KBM-7 (cell line): ENCODE measurements at places on chromosomes 5 and 9.

DNA sequence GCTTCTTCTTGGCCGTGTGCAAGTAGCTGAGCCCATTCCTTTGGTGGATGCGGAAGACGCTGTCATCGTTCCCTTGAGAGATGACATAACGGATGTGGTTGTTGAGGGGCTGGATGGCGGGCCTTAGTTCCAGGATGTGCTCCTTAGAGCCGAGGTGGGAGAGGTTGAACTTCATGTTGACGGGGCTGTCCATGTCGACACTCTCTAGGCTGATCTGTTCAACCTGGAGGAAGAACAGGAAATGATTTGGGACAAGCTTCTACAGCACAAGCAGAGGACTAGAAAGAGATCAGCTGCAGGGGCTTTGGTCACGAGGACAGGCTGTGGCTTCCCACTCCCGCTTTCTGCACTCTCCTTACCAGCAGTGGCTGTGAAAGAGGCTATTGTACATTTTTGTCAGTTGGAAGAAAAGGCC, 176.0 kb downstream of the SLC12A2 start:
- no peak for DNase-seq

DNA sequence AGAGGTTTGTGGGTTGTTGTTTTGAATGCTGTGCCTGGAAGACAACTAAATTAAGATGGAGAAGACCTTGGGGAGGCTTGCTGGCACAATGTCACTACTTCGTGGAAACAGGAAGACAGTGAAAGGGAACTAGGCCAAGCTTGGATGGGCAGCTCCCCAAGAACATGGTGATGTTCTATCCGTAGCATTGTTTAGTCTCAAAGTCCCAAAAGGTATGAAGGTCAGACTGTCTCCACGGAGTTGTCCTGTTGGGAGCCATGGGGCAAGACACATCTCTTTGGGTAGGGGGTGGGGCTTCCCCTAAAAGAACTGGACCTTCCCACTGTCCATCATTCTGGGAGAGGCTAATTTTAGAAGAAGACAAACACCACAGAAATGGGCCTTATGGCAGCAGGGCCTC, 140.5 kb downstream of the ENTREP1 start:
- no peak for DNase-seq

DNA sequence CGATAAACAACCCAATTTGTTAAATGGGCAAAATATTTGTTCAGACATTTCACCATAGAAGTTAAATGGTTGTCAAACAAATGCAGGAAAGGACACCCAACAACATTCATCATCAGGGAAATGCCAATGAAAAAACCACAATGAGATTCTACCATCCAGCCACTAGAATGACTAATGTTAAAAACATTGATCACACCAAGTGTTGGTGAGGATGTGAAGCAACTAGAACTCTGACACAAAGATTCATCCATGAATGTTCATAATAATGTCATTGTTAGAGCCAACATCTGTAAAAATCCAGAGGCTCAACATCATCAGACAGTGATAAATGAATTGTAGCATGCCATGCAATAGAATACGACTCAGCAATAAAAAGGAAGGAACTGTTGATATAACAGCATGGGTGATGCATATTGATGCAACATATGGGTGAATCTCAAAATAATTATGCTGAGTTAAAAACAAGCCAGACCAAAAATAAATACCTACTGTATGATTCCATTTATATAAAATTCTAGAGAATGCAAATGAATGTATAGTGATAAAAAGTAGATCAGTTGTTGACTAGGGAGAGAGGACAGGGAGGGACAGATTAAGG, 55.9 kb upstream of the UNC5A start:
- no peak for DNase-seq

GRCh38 chr9:14962193-14962882, 52.1 kb upstream of the FREM1 start:
- DNase-seq, result no peak

GRCh38 chr5:1726469-1726865, 73.2 kb downstream of the MRPL36 start:
- no peak for DNase-seq

DNA sequence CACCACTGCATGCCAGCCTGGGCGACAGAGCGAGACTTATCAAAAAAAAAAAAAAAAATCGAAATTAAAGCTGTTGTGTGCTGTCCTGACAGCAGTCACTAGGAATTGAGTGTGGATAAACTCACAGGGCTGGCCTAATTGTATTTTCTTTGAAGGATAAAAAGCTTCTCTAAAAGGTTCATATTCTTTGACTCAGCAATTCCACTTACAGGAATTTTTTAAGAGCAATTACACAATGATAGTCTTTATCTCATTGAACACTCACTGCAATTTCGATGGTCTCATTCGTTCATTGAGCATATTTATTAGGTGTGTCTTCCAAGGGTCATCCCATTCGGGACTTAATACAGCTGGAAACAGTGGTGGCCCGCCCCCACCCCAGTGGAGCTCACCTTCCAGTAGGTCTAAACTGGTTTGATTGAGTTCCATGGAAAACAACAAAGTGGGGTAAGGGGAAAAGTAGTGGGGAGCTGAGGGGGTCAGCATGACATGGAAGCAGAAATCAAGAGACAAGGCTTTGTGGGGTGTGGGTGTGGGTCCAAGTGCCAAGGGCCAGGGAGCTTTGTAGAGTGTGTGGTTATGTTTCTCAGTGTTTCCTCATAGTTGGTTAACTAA, 6.7 kb downstream of the CDK9 start:
- DNase-seq, result no peak

- DNase-seq, result no peak
Observed at GRCh38 chr9:81145331-81145963, 543.9 kb downstream of the TLE1 start.

- no peak for DNase-seq
Observed at GRCh38 chr5:13378091-13378490, 566.4 kb downstream of the DNAH5 start.

DNA sequence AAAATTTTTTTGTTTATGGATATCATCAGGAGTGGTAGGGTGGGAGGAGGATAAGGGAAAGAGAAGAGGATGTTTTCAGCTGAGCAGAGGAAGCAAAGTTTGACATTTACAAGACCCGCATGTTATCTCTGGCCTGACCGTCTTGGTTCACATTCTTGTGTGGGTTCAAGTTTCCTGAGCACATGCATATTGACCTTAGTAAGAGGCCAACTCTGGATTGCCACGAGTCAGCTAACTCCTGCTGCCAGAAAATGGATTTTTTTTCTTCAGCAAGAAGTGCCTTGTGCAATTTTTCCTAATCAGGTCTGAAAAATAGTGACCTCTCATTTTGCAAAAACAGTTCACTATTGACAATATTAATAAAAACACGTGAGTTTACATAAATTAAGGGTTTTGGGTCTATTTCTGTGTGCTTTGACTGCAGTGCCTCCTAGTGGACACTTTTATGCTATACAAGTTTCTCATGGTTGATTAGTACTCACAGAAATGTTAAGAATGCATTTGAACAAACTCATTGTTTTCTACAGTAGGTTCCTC, 27.1 kb upstream of the BASP1 start:
- DNase-seq, result peak; percentile 73

- no peak for DNase-seq
Observed at GRCh38 chr5:134397196-134397595, 14.5 kb downstream of the CDKN2AIPNL start.

GRCh38 chr5:144219869-144220268, 49.2 kb downstream of the KCTD16 start:
- no peak for DNase-seq

GRCh38 chr9:79213417-79214125, 358.2 kb upstream of the TLE4 start:
- no peak for DNase-seq

DNA sequence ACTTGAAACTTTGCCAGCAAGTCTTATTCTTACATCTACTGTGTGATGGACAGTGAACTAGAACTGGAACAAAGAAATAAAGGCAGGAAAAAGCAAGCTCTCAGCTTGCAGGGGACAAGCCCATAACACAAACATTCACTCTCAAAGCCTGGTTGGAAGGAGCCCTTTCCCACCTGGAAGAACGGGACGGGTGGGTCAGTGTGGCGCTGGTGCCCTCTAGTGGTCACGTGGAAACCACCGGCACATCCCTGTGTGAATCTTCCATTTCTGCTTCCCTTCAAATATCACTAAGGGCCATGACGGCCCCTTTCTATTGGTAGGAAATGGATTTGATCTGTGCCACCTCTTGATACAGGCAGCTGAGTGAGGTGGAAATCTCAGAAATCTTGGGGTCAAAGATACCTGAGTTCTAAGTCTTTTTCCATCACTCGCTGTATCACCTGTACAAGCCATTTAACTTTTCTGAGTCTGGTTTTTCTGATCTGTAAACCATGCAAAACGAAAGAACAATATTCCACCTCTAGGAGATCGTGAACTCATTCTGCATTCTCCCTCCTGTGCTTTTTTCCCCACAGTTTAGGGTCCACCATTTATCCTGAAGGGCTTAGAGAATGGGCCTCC, 211.6 kb downstream of the MSX2 start:
- peak; percentile 53 for DNase-seq

DNA sequence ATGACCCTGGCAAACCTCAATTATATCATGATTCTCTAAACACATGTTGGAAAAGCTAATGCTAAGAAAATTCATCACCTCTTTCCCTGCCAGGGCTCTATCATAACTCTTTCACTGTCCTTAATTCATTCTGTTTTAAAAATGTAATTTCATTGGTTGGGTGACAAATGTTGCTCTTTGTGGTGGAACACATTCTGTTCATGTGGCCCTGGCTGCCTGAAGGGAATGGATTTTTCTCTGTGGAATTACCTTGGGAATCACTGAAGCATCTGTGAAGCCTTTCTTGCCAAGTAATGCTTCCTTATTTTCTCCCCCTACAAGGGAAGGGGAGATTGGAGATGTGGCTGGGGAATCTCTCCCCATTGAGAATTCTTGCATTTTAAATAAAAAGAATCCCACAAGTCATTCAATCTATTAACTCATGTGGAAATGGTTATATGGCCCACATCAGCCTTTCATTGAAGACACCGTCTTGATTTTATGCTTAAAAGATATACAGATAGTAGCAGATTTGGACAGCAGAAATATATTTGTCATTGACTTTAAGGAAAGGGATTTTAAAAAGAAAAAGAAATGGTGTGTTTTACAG, 201.8 kb upstream of the NMUR2 start:
- no peak for DNase-seq

DNA sequence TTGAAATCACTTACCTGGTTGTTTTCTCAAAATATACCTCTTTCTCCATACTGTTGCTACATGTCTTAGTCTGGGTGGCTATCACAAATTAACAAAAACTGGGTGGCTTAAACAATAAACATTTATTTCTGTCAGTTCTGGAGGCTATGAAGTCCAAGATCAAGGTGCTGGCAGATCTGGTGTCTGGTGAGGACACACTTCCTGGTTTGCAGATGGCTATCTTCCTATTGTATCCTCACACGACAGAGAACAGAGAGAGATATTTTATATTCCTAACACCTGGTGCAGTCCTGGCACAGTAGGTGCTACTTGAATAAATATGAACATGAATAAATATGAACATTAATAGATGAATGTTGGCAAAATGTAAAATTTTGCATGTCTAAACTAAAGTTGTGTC, 164.3 kb upstream of the ACOT12 start:
- no peak for DNase-seq

DNA sequence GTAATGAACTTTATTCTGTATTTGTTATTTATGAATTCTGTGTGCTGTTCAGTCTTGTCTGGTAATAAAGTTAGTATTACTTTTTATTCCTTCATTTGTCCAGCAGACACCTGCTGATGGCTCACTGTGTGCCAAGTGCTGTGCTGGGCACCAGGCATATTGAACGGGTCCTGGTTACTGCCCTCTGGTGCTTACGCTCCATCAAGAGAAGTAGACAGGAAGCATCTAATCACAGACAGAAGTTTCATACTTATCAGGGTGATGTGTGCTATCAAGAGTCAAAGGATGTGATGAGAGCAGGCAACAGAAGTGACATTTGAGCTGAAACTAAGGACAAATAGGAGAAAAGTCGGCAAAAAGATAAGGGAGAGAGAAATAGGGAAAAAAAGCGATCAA, 153.1 kb downstream of the FGF1 start:
- DNase-seq, result no peak

DNA sequence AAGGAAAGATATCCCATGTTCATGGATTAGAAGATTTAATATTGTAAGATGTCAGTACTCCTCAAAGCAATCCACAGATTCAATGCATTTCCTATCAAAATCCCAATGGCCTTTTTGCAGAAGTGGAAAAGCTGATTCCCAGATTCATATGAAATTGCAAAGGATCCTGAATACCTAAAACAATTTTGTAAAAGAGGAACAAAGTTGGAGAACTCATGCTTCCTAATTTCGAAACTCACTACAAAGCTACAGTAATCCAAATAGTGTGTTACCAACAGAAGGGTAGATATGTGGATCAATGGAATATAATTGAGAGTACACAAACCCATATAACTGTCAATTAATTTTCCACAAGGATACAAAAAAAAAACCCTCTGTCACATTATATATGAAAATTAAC, 154.3 kb upstream of the ZNF618 start:
- no peak for DNase-seq

GRCh38 chr5:107670087-107670931, 428 bp downstream of the EFNA5 start:
- DNase-seq, result no peak

- peak; percentile 49 for DNase-seq
Observed at GRCh38 chr9:133619791-133620190, 10.6 kb upstream of the FAM163B start.

GRCh38 chr9:27073841-27074728, 34.9 kb upstream of the TEK start:
- no peak for DNase-seq

- no peak for DNase-seq
Observed at GRCh38 chr5:153439130-153439529, 51.3 kb upstream of the GRIA1 start.

DNA sequence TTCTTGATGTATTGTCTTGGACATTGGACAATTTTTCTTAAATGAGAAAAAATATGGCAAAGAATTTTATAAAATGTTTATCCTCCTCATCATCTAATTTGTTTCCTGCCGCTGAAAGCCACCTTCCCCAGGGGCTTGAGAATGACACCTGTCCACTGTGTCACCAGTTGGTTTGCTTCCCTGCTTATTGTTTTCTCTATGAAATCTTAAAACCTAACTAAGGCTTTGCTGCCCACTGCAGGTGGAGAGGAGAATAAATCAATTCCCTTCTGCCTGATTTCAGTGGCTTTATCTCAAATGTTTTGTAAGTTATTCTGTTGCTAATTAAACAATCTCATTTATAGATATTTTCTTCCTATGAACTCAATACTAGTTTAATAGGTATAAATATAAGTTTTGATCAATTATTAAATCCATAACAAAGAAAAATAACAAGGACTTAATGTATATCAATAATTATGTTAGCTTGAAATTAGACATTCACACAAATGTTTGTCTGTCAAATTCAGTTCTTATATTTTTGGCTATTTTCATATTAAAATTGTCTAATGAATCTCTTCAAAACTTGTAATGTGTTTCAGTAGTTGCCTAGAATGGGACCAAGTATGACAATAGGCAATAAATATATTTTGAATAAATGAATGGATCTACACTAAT, 822.5 kb downstream of the PTPRD start:
- DNase-seq, result peak; percentile 34

- no peak for DNase-seq
Observed at GRCh38 chr5:41817625-41818301, 52.5 kb downstream of the OXCT1 start.

- DNase-seq, result no peak
Observed at GRCh38 chr5:41071242-41071641, at the start of gene MROH2B. Gene MROH2B (minus strand): TSS chr5:41071342. CDS start chr5:41070852, 490 bp downstream.
